ENCODE measurements at places on chromosomes 4 and X.

DNA sequence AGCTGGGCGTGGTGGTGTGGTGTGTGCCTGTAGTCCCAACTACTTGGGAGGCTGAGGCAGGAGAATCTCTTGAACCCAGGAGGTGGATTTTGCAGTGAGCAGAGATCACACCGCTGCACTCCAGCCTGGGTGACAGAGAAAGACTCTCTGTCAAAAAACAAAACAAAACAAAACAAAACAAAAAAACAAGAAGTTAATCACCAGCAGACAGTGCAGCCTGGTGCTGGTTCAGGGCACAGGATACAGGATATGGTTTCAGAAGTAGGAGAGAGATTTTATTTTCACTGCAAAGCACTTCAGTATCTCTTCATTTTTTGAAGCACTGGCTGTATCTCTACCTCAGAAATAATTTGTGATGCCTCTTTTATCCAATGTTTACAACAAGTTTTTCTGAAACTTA, 1222.9 kb upstream of the PRKX start:
- DNase-seq: no peak

- DNase-seq: no peak
Measured at GRCh38 chrX:132015875-132016274, 7.2 kb upstream of the STK26 start.

DNA sequence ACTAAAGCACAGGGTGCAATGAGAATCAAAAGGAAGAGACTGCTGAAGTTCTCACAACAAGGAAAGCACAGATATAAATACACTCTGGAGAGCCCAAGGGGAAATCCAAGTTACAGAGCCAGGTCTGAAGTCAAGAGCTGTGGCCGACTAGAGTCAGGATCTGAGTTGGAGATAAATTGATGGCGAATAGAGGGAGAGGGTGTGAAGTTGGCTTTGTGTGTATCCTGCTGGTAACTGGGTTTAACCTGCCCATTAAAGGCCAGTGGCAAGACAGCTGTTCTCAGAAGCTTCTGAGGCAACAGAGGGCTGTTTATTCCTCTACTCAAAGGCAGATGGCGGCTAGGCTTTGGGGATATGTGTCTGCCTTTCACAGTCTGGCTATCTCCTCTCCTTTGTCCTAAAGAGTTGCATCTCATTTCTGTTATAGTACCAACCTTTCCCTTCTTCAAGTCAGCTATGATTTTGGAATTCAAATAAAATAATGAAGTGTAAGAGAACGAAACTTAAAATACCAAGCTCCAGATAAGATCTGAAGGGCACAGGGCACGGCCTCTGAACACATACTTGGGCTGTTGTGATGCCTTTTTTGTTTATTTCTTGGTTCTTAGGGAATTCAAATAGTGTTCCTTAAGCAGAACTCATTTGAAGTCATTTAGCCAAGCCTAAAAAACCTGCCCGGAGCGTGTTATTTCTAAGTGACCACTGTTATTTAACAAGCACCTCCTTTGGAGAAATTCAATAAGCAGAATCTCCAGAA, 142.1 kb downstream of the APBB2 start:
- DNase-seq: no peak

DNA sequence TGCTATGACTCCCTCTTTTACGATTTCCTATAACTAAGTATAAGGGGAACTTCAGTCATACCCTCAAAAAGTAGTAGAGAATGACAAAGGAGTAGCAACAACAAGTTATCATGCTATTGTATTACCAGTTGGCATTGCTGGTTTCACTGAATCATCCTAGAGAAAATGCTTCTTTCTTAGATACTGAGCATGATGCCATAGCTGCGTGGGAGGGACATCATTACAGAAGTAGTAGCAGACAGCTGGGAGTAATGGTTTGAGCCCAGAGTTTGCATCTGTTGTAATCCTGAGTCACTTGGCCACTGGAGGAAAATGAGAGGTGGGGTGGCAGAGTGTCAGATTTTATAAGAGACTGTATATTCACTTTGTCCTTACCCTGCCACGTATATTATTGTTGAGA, 38.6 kb downstream of the MTMR1 start:
- DNase-seq: no peak

GRCh38 chr4:28225689-28226353, 1365.2 kb downstream of the STIM2 start:
- DNase-seq: no peak

DNA sequence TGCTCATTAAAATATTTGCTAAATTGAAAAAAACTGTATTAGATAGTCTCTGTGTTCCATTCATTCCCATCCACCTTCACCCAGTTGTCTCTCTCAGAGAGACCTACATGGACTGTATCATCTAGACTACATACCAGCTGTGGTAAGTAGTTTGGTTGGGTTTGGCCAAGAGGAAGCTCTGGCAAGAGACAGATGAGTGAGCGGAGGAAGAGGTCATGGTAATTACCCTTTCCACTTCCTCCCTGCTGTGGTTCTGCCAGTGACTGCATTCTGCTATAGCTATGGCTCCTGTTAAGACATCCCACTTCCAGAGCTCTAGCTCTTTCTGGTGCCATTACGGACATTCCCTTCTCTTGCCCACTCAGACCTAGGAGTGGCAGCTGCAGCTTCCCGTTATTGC, 239.0 kb upstream of the MID1 start:
- DNase-seq: no peak

- DNase-seq: no peak
Measured at GRCh38 chr4:113675731-113676697, 85.5 kb downstream of the CAMK2D start.

GRCh38 chrX:45352611-45353010, 151.9 kb upstream of the DIPK2B start:
- DNase-seq: no peak

DNA sequence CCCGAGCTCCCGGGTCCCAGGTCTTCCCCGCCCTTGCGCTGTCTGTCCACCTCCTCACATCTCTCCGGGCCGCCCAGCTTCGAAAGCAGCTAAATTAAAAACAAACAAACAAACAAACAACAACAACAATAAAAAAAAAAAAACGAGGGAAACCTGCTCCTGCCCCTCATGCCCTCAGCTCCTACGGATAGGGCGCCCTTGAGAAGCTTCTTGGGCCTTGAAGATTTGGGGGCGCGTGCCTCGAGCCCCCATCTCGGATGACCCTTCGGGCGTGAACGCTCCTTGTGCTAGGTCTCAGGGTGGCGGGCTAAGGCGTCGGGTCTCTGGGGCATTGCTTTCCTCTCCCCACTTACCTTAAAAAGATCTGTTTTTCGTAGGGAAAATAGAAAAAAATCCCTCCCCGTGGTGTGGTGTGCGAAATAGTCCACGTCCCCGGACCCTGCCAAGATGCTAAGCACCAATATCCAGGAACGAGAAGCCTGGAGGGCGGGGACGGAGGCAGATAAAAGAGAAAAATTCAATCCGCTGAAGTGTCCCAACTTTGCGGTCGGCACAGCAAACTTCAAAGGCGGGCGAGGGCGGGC, 603 bp downstream of the NDNF start:
- DNase-seq: no peak

GRCh38 chrX:24285082-24285481, 28.8 kb downstream of the SUPT20HL2 start:
- no peak for DNase-seq

DNA sequence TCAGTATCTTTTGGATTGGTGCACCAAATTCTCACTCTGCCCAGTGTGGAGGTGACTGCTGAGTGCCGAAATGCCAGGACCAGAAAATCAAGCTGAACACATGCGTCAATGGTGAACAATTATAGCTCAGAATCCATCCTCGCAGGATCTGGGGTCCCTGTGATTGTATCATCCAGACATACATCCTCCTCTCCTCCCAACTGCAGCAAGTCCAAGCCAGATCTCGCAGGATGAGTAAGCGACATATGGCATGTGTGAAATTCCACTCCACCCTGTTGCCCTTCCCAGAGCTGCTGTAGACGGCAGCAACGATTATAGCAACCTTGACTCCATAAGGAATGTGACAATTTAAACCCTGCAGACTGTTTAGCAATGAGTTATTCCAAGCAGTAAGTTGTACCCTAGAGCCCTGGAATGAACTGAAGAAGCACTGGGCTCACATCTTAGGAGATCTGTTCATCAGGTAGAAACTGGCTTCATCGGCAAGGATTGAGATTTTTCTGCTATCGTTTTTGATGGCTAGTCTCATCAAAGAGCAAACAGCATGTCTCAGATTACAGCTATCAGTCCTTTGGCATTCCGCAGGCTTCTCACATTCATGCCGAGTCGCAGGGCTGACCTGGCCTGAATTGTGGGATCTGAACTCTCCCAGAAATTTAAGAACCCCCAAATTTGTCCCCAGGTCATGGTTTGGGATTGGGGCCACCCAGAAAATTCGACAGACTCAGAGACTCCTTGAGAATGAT, 35.5 kb upstream of the SORBS2 start:
- no peak for DNase-seq

- no peak for DNase-seq
Measured at GRCh38 chr4:26424153-26424552, 66.1 kb downstream of the CCKAR start.

GRCh38 chrX:37701588-37701987, 16.0 kb downstream of the XK start:
- DNase-seq: no peak

- DNase-seq: no peak
Measured at GRCh38 chrX:69539437-69539836, 35.3 kb downstream of the NALF2 start.

DNA sequence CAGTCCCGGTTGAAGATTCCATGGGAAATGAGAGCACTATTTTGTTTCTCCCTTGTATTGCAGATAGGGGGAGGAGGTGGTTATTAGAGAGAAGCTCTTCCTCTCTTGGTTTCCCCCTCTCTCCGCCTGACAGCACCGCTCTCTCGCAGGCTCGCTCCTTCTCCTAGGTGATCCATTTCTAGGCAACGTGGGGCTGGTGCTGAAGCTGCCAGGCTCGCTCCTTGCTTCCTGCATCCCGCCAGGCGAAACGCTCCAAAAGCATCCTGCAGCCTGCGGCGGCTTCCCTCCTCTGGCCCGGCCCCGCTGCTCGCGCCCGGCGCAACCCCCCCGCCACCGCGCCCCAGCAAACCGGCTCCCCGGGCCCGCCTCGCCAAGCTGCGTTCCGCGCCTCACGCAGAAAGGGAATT, at the start of gene GRID2:
GRID2 (plus strand) TSS at position 346 of the 407 bp plus-strand sequence.
- DNase-seq: no peak

GRCh38 chr4:25729564-25729963, 73.9 kb downstream of the SLC34A2 start:
- no peak for DNase-seq

GRCh38 chrX:29561417-29561816, 653.9 kb upstream of the MAGEB2 start:
- DNase-seq: no peak

DNA sequence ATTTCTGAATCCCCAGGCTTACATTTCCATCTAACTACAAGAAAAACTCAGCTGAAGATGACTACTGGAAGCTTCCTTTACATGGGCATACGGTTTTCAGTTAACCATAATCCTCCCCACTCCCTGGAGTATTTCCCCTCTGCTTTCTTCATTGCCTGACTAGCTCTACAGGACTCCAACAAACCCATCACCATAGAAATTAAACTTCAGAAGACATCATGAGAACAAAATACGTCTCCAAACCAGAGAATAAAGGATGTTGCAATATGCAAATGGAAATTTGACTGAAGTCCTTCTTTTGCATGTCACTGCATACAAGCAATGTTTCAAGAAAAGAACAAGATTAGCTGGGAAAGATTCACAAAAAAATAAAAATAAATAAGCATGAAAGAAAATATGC, 170.2 kb upstream of the PCDH18 start:
- DNase-seq: no peak

- no peak for DNase-seq
Measured at GRCh38 chrX:77436271-77436670, 10.9 kb upstream of the FGF16 start.

GRCh38 chr4:140151699-140152012, 2.3 kb downstream of the MAML3 start:
- DNase-seq: peak; percentile 72

- no peak for DNase-seq
Measured at GRCh38 chr4:135050086-135050717, 848.6 kb upstream of the PABPC4L start.

GRCh38 chr4:164252286-164252685, 501.6 kb upstream of the SMIM31 start:
- DNase-seq: no peak

- no peak for DNase-seq
Measured at GRCh38 chr4:184310171-184310567, 92.5 kb upstream of the ENPP6 start.

DNA sequence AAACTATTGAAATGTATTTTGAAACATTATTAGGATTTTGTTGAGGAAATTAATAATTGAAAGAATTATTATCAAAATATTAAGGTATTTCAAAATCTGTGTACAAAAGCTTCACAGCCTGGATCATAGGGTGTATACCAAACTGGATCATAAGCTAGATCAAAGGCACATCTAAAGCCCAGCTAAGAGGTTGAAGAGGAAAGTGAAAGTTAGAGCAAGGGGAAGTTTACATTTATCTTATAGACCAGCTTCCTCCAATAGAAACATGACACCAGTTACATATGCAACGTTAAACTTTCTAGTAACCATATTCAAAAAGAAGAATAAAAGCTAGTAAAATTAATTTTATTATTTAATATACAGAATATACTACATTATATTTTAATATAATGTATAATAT, 227.2 kb upstream of the BMP3 start:
- DNase-seq: no peak

DNA sequence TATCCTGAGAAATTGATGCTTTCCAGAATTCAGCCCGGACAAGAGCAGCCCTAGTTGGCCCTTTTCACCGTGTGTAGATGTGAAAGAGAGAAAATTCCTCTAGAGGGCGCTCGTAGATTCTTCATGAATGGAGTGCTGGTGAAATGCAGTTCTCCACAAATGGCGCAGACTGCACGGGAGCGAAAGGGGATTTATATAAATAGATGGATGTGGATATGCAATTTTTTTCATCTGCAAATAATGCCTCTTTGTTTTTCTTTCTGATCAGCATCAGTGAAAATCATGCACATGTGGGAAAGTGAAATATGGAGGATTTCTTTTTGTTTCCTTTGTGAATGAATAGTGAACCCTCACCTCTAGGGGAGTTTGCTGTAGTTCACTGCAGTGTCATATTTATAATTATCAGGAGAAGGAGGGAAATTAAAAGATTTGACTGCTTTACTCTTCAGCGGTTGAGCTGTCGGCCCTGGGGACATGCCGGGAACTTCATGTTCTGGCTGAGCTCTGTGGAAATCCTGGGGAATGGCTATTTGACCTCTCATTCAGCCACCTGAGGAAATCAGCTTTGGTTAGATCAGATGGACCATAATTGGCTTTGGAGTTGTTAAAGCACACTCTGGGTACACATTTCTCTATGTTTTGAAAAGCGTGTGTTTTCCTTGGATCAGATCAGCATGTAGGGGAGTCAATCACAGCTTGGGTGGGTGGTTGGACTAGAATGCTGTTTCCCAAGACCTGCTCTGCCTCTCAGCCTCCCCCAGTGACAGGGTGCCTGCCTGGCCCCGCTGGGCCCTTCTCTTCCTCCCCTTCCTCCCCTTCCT, 115.0 kb upstream of the SHISA3 start:
- no peak for DNase-seq

GRCh38 chrX:150217609-150218008, 145.5 kb upstream of the MAMLD1 start:
- no peak for DNase-seq
